ENCODE measurements at places on chromosomes 2 and 18. TPM values are rescaled to one million over a fixed set of nuclear protein-coding genes. Genes with fewer than 3 reads are reported as not detected.

GRCh38 chr18:55787536-55788073 lies 199.6 kb upstream of the TCF4 start:
- no peaks in the 10 kb centered on the region for H3K4me1 ChIP-seq
- H3K4me3 ChIP-seq, result no peak overlapping the region
- no peak overlapping the region for H3K27ac ChIP-seq
- H3K27me3 ChIP-seq, result no peaks in the 10 kb centered on the region
- H3K36me3 ChIP-seq, result no peaks in the 10 kb centered on the region

- peaks cover 1% of the 10 kb centered on the region for H3K4me1 ChIP-seq
- no peak overlapping the region for H3K4me3 ChIP-seq
- H3K27me3 ChIP-seq, result no peaks in the 10 kb centered on the region
- DNase-seq, result no peak
These were observed 13.4 kb downstream of the CAPG start for GRCh38 chr2:85396531-85397470.

GRCh38 chr2:85240055-85240454 lies 87.7 kb downstream of the TGOLN2 start:
- no peak overlapping the region for H3K4me3 ChIP-seq
- no peaks in the 10 kb centered on the region for H3K27me3 ChIP-seq
- no peak for DNase-seq
- no peaks in the 10 kb centered on the region for H3K36me3 ChIP-seq
- no peak overlapping the region for H3K27ac ChIP-seq
- H3K4me1 ChIP-seq, result peaks cover 62% of the 10 kb centered on the region

FHOD3 gene
- 10.5 TPM for total RNA-seq

CD207 gene
- not detected for total RNA-seq

Measured in H1 (cell line).